Lower lobe of right lung (tissue), 2 donors: ENCODE measurements at places on chromosomes 2 and 18.

- no peak for DNase-seq
These were observed 435.2 kb downstream of the ARHGAP15 start for GRCh38 chr2:143564419-143564818.

- DNase-seq, result no peak
These were observed 616.1 kb upstream of the LRATD1 start for GRCh38 chr2:14016289-14016955.

DNA sequence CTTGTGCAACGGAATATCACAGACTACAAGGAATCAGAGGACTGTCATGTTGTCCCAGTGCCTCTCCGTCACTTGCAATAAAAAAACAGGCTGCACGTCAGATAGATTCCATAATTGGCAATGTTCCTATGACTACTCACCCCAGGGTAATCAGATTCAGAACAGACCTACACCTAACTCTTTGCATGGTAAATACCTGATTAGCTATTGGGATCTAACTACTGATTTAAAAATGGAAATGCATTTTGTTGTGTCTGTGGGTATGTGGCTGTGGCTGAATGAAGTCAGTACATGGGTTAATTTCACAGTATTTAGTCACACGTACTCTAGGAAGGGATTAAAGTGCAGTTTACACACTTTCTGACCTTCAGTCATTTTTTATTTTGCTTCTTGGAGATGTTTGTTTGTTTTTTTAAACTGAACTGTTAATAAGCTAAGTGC is 91.7 kb downstream of the SCN3A start:
- DNase-seq, result no peak

- DNase-seq, result no peak
These were observed 34.8 kb upstream of the SP5 start for GRCh38 chr2:170680172-170680941.

DNA sequence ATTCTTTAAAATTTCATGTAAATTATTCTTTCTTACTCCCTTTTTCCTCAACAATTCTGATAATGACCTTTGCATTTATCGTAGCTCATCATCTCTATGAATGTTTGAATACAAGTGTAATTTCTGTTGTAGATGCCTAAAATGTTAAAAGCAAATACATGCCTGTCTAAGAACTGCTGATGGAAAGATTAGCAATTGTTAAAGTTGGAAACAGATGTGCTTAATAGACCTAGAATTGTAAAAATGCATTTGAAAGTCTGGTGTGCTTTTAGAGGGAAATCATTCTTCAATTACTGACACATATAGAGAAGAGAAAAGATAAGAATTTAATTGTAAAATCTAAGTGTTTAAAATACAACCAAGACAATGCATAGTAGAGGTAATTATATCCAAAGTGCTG is 50.4 kb downstream of the CCDC102B start:
- DNase-seq, result no peak

- no peak for DNase-seq
These were observed 61.5 kb downstream of the BARD1 start for GRCh38 chr2:214747992-214748391.

- no peak for DNase-seq
These were observed 50.4 kb upstream of the RAPH1 start for GRCh38 chr2:203585516-203585915.

GRCh38 chr2:32427672-32428610 is 71.1 kb downstream of the BIRC6 start:
- DNase-seq, result no peak

DNA sequence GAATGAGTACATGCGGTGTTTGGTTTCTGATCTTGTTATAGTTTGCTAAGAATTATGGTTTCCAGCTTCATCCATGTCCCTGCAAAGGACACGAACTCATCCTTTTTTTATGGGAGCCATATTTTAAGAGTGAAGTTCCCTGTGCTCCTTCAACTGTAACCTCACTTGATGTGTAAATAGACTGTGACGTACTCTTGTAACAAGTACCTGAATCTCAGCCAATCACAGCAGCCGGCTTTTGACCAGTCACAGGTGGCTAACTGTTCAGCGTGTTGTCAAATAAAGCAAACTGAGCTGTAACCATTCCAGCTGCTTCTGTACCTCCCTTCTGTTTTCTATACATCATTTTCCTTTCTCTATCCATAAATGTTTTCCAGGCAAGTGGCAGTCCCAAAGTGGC is 774.3 kb upstream of the HS6ST1 start:
- no peak for DNase-seq

DNA sequence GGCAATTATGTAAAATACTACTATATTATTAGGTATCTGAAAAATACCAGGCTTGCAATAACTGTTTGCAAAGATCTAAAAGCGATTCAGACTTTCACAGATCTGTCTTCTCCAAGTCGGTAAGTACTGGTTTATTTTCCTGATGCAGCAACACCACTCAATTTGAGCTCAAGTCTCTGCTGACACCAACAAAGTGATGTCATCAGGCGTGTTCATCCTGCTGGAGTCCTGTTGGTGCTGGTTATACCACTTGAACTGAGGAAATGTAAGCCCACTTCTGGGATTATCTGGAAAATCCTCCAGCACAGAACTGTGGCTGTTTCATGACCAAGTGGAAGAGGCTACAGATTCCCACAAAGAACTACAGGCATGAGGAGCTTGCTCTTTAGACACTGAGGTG is 267.6 kb downstream of the BCL2 start:
- no peak for DNase-seq

DNA sequence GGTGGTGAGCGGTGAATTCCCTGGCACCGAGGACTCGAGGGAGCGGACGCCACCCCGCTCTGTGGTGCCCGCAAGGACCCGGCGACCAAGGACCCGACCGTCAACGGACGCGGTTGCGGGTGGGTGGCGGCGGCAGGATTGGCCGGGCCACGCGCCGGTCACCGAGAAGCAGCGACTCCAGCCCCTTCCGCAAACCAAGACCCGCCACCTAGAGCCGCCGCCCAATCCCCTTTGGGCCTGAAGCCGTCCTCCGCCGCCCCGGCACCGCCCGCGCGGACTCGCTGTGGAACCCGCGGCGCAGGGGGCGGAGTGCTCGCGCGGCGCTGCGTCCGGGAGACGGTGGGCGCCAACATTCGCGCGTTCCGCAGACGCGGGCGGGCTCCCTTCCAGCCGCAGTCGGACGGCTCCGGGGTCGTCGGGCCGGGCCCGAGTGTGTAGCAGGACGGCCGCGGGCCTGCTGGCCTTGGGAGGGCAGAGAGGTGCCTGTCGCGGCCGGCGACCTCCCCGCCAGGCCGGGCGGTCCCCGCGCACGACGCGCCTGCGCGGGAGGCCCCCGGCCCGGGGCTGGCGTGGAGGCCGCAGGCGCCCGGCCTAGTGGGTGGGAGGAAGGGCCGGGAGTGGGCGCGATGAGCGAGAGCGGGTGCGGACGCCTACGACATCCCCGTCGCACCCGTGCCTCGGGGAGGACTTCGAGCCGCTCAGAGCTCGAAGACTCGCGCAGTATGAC is at the start of the genes FAM228B and PFN4:
TSS of gene FAM228B (plus strand) at position 275 of the 727 bp plus-strand sequence. CDS start 893 bp downstream, outside the sequence.
TSS of gene PFN4 (minus strand) at position 140 of the 727 bp plus-strand sequence. CDS start 799 bp downstream, outside the sequence.
- peak; percentile 93 for DNase-seq

DNA sequence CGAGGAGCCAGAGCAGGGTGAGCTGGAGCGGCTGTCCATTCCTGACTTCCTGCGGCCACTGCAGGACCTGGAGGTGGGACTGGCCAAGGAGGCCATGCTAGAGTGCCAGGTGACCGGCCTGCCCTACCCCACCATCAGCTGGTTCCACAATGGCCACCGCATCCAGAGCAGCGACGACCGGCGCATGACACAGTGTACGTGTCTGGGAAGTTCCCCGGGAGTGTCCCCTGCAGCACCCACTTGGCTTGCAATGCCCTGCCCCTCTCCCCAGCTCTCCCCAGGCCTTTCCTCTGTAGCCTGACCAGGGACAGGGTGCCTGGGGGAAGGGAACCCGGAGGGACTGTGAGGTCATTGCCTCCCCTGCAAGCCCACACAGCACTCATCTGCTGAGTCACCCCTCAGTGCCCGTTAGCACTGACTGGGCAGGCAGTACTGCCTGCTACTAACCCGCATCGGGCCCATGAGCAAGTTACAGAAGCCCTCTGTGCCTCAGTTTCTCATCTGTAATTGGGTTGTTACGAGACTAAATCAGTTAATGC is 29.4 kb upstream of the GMPPA start:
- DNase-seq, result no peak

GRCh38 chr2:287471-287885 is 413 bp downstream of the ALKAL2 start:
- DNase-seq, result peak; percentile 55

GRCh38 chr2:236639461-236640235 is 70.0 kb downstream of the ACKR3 start:
- no peak for DNase-seq

- no peak for DNase-seq
These were observed 410.5 kb upstream of the MEIS1 start for GRCh38 chr2:66024391-66024790.

DNA sequence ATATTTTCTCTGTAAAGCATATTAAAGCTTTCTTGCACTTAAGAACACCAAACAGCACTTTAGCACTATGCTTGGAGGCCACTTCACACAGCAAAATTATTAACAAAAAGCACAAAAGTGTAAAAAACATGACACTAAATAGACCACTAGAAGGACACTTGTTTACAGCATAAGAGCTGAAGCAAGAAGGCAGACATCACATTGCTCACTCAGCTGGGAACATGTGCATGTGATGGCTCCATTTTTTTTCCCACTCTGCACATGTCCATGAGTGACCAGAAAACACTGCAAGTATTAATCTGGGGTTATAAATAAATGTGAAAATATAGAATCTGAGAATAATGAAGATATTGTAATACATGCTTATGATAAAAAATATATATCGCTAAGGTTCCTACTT is 103.1 kb upstream of the MAPRE2 start:
- no peak for DNase-seq

- DNase-seq, result no peak
These were observed 285.4 kb downstream of the ZEB2 start for GRCh38 chr2:144234542-144234871.
